Activated naive CD4-positive, alpha-beta T cell treated with anti-CD3 and anti-CD28 coated beads, Interleukin-2, amount 50 U/mL, for 72 hours (primary cell): ENCODE measurements at places on chromosomes 13 and 19. TPM values are rescaled to one million over a fixed set of nuclear protein-coding genes. Genes with fewer than 3 reads are reported as not detected.
A peak's percentile ranks its signal among the peaks of the same experiment; 100 is the strongest.

DNA sequence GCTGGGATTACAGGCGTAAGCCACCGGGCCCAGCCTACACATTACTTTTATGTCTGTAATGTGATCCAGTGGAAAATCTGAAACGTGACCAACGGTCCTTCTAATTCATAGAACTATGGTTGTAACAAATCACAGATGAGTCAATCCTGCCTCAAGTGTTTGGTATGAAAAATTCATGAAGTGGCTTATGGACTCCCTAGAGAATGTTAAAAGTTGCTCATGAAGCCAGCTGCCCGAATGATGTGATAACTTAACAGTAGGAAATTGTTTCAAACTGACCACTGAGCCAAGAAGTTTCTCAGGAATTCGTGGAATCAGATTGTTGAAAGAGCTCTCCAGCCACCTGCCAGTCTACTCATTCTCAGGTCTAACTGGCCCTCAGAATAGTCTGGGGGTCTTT lies 59.4 kb upstream of the FARP1 start:
- DNase-seq = no peak

GRCh38 chr13:92137520-92137919 lies 739.1 kb downstream of the GPC5 start:
- no peak for DNase-seq

DNA sequence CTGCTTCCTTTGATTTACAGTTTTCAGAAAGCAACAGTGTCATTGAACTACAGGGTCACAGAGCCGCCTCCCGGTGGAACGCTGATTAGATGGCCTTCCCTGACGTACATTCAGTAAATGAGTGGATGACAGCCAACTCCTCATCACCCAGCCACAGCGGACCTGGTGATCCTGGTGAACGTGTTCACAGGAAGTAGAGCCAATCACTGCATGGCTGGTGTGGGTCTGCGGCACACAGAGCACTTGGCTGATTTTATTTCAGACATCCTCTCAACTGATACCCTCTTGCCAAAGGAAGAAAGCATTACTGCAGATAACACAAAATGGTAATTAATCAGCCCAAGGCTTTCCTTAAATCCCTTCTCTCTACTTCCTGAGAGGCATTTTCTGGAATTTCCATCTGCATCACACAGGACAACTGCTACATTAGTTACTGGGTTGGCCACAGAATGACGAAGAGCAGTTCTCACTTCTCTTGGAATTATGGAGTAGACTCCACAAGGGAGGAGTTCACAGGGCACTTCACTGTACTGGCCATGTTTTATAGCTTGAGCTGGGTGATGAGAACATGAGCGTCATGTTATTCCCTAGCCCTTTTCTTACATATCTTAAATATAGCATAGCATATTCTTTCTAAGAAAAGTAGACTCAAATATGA lies 84.0 kb upstream of the SLC7A1 start:
- DNase-seq = no peak

Gene ADGRE2
- total RNA-seq = 4.7 TPM

- peak; percentile 52 for DNase-seq
These were observed 84.7 kb upstream of the TM9SF2 start for GRCh38 chr13:99416411-99417121.

Gene LGALS7B
- not detected for total RNA-seq

Gene EBI3
- 1.4 TPM for total RNA-seq

- DNase-seq = no peak
These were observed 55.6 kb downstream of the GJA3 start for GRCh38 chr13:20105161-20105689.

Gene INSL3
- total RNA-seq = 10.5 TPM

DNA sequence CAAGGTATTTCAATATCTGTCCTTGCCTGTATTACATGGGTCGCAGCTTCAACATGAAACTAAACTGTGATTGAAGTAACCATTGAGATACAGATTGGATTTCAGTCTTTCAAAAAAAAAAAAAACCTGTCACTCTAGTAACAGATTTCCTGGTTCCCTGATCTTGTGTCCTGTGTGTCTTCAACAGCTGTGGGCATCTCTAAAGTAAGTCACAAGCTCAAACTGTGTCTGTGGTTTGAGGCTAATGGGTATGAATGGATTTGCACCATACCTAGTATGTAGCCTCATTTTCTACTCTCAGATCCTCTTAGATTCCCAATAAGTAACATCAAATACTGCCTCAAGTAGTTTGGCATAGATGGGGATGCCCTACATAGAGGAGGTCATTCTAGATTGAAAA lies 300.1 kb downstream of the COG6 start:
- no peak for DNase-seq

DNA sequence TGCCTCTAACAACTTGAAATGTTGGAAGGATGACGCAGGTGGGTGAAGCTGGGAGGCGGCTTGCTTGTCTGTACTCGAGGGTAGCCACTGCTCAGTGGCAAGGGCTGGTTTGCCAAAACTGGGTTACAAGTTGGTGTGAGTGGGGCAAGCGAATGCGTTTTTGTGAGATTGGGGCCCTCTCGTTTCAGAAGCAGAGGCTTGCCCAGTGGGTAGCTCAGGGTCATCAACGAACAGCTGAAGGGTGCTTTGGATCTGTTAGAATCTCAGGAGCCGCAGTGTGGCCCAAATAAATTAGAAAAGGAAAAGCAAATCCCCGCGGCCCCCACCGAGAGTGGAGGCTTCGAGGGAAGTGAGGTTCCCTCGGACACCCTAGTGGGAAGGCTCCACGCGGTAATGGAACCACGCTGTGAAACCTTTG lies 7.3 kb downstream of the ATP4B start:
- no peak for DNase-seq

- no peak for DNase-seq
These were observed 30.5 kb upstream of the USPL1 start for GRCh38 chr13:30587231-30587630.

- DNase-seq = no peak
These were observed 1338.8 kb upstream of the MIR17HG start for GRCh38 chr13:90008707-90009149.

DNA sequence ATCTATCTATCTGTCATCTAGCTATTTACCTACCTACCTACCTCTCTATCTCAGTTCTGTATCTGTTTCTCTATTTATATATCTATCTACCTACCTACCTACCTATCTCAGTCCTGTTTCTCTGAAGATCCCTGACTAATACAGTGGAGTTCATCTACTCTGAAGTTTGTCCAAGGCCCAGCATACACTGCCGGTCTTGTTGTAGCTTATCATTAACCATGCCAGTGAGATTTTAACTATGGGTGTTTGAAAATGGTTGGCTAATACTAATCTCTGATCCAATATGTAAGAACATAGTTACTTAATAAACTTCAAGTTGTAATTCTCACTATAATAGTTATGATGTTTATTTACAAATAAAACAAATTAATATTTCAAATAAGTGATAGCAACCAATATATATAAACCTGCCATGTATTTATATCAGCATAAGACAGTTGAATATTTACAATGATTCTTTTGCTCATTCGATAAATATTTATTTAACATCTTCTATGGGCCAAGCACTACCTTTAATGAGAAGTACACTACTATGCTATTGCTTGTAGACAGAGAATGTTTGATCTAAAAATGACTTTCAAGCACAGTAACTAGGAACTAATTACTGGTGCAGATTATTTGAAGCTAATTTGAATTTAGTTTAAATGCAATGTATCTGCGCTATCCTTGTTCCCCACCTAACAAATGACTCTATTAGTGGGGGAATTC lies 242.1 kb downstream of the KLF5 start:
- DNase-seq = no peak

Gene KIR3DL1
- 0.23 TPM for total RNA-seq

DNA sequence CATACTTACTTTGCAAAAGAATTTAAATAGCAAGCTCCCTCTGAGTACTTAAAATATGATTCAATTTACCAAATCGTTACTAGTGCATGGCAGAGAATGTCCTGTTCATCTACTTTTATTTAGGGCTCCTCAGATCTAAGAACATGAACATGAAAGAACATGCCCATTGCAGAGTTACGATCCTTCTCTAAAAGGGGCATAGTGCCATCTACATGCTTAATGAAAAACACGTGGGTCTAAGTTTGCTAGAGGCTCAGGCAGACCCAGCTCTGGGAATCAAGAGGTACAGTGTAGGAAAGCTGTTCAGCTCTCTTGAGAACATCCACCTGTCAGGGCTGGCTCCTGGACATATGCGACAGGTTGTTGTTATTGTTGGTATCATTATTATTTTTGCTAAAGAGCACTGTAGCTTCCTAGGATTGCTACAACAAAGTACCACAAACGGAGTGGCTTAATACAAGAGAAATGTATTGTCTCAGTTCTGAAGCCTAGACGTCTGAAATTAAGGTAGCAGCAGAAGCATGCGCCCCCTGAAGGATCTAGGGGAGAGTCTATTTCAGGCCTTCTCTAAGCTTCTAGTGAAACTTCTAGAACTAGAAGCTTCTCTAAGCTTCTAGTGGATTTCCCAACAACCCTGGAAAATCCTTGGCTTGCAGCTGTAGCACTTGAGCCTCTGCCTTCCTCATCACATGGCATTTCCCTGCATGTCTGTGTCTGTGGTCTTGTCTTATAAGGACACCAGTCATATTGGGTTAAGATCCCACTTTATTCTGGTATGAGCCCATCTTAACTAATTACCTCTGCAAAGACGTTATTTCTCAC lies 133.9 kb downstream of the DCT start:
- no peak for DNase-seq

Gene GPR183
- total RNA-seq = 55.0 TPM

GRCh38 chr13:33678906-33679657 lies 138.9 kb upstream of the RFC3 start:
- DNase-seq = peak; percentile 57

Gene RNF225
- 0.60 TPM for total RNA-seq

DNA sequence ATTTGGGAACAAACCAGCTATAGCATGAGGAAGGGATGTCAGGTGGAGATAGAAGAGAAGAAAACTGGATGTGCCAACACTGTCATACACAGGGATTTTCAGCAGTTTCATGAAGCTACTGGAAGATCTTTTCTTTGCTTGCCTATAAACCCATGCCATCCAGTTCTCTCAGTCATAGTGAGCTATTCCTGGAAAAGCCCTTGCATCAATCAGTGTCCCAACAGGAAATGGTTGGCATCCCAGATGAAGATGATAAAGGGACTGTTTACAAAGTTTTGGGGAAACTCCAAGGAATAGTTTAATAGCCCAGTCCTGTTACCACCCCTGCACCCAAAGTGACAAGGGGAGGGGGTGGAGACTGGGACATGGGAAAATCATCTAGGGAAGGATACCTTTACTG lies 58.5 kb upstream of the ARGLU1 start:
- DNase-seq = no peak

DNA sequence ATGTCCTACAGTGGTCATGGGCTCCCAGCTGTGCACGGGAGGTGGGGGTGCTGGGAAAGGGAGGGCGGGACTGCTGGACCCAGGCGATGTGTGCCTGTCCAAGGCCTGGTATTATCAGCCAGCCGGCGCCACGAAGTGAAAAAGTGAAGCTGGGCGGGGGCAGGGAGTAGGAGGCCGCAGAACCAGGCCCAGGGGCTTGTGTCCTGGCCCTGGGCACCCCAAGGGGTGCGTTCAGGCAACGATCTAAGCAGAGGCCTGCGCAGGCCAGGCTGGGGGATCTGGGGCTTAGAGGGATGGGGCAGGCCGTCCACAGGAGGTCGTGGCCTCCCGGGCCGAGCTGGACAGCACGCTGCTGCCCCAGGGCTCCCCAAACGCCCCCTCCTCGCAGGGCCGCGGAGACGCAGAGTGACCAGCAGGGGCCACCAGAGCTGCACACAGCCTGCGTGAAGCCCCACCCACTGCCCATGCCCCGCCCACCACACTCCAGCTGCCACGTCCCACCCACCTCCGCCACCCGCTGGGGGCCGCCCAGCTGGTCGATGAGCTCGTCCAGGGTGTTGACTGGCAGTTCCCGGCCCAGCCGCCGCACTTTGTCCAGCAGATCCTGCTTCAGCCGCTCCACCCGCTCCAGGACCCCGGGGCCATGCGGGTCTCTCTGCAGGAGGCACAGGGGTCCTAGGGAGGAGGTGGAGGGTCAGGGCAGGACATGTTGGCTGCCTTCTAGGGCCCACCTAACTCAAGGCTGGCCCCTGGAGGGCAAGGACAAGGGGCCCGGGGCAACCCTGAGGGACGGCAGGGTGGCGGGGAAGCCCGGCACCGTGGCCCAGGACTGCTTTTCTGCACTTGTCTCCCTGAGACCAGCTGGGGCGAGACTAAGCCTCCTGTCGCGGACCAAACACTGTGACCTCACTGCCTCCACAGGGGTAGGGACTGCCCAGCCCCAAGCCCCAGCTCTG lies 9.5 kb downstream of the GPX4 start:
- DNase-seq = no peak

DNA sequence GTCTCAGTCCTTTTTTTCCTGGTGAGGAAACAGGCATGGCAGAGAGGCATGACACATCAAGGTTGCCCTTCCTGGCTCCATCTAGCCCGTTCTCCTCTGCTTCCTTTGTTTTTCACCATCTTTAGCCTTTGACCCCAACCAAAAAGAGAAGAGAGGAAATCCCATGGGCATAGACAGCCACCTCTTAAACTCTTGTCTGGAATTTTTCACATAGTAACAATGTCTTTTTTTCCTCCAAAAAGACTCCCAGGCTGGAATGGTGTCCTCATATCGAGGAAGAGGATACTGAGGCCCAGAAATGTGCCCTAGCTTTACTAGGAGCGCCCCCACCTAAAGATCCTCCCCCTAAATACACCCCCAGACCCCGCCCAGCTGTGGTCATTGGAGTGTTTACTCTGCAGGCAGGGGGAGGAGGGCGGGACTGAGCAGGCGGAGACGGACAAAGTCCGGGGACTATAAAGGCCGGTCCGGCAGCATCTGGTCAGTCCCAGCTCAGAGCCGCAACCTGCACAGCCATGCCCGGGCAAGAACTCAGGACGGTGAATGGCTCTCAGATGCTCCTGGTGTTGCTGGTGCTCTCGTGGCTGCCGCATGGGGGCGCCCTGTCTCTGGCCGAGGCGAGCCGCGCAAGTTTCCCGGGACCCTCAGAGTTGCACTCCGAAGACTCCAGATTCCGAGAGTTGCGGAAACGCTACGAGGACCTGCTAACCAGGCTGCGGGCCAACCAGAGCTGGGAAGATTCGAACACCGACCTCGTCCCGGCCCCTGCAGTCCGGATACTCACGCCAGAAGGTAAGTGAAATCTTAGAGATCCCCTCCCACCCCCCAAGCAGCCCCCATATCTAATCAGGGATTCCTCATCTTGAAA lies at the start of gene GDF15:
Gene GDF15 (plus strand): TSS at position 484 of the 868 bp plus-strand sequence. CDS start 32 bp downstream, at position 516.
- no peak for DNase-seq
